ENCODE measurements at places on chromosomes 1 and 21.

GRCh38 chr1:171252482-171252881 lies 4.2 kb downstream of the FMO1 start:
- no peak for DNase-seq

DNA sequence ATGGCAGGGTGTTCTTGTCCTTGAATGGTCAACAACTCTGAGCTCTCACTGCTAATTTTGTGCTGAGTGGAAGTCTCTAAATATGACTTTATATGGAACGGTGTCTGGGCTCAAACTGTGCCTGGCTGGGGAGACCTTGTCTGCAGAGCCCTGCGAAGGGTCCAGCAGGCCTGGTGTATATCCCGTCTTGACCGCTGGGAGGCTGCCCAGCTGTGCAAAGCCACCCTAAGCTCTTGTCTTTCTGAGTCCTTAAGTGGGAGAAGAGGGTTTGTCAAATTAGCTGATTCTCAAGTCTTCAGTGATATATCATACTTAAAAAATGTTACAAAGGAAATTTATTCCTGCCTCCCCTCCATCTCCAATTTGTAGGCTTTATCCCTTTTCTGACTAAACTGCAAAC lies 198.7 kb downstream of the KCNJ6 start:
- no peak for DNase-seq

- DNase-seq = peak; percentile 46
Measured at GRCh38 chr1:230167419-230167852, 100.4 kb downstream of the GALNT2 start.

DNA sequence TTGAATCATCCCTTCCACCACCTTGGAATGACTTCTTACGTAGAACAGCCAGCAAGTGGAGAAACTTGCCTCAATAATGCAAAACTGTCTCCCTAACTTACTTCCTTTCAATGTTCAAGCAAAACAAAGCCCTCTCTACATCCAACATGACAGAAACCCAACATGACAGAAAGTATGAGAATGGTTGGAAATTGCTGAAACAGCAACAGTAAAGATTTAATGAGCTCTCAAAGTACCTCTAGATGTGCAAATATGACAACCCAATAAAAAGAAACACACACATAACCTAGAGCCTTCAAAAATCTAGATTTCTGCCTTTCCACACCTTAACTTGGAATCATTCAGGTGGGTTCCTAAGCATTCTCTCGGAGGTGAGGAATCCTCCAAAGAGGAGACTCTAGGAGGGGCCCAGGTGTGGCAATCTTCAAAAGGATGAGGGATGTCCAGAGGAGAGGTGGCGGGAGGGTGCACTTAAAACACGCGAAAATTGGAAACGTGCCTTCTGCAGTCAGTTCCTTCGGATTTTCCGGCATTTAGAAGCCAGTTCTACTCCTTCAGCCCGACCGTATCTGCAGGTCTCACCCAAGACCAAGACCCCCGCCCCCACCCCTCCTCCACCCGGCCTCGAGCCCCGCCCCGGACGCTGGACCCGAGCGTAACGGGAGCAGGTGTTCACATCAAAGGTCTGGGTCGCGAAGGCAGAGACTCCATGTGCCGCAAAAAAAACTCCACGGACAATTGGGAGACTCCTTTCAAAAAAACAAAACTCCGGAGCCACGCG lies 996 bp upstream of the MGST3 start:
- no peak for DNase-seq

DNA sequence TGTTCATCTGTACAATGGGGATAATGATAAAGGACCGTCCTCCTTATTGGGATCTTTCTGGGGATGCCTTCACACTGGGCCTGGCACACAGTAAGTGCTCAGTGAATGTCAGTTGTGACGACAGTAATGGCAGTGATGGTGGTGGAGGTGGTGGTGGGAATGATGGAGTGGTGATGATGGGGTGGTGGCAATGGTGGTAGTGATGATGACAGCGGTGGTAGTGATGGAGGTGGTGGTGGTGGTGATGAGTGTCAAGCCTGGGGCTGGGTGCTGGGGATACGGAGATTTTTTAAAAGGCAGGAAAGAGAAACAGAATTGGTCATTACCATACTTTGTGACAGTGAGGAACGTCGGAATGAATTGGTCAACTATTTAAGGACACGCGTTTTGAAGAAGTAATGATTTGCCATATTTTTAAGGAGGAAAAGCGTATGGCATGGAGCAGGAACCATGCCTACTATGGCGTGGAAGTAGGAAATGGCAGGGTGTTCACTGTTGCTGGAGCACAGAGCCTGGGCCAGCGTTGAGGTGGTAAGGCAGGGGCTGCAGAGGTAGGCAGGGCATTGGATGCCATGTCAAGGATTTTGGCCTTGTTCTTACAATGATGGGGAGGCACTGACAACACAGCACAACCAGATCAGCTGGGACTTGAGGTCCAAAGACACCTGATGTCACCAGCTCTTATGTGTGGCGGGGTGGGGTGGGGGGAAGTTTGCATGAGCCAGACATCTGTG lies 128.7 kb downstream of the ACTL8 start:
- DNase-seq = no peak

DNA sequence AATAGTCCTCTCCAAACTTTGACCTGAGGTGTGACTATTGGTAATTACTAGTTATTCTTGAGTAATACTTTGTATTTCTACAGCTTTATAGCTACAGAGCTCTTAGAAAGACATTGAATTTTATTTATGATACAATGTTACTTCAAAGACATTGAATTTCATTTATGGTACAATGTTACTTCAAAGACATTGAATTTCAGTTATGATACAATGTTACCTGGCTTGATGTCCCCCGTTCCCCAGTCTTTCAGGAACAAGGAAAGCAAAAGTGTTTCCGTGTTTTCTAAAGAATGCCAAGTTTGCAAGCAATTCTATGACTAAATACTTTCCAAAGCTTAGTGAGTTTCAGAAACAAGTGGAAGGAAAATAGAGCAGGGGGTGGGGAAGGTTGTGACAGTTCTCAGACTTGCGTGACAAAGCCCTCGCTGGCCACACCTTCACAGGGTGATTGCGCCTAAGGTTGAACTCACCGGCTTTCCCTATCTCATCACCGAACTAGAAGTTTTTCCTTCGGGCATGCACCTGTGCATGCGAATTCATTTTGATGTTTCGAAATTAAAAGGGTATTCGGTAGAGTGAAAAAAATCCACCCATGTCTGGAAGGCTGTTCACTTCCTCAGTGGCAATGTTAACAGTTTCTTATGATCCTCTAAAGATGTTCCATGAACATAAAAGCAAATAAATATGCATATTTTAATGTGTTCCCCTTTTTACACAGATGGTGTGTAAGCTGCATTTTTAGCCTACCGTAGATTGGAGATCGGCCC lies 909 bp upstream of the PAXBP1 start:
- DNase-seq = peak; percentile 62

DNA sequence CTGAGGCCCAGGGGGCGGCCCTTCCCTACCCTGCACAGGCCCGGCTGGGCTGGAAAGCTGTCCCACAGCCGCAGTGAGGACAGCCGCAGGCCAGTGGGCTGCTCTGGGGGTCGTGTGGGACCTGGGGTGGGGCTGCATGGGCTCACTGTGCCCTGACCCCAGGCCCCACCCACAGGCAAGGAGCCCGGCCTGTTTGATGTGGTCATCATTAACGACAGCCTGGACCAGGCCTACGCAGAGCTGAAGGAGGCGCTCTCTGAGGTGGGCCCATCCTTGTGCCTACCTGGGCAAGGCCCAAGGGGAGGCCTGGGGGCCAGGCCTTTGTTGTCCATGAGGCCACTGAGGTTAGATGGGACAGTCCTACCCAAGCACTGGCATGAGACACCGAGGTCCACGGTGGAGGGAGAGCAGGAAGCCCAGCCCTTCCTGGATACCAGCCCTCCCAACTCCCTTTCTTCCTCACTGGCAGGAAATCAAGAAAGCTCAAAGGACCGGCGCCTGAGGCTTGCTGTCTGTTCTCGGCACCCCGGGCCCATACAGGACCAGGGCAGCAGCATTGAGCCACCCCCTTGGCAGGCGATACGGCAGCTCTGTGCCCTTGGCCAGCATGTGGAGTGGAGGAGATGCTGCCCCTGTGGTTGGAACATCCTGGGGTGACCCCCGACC lies 1.4 kb upstream of the GJC2 start:
- DNase-seq = no peak

Data from suppressor macrophage treated with lipopolysaccharide for 4 hours (primary cell).